ENCODE measurements at places on chromosomes 1 and 21.

DNA sequence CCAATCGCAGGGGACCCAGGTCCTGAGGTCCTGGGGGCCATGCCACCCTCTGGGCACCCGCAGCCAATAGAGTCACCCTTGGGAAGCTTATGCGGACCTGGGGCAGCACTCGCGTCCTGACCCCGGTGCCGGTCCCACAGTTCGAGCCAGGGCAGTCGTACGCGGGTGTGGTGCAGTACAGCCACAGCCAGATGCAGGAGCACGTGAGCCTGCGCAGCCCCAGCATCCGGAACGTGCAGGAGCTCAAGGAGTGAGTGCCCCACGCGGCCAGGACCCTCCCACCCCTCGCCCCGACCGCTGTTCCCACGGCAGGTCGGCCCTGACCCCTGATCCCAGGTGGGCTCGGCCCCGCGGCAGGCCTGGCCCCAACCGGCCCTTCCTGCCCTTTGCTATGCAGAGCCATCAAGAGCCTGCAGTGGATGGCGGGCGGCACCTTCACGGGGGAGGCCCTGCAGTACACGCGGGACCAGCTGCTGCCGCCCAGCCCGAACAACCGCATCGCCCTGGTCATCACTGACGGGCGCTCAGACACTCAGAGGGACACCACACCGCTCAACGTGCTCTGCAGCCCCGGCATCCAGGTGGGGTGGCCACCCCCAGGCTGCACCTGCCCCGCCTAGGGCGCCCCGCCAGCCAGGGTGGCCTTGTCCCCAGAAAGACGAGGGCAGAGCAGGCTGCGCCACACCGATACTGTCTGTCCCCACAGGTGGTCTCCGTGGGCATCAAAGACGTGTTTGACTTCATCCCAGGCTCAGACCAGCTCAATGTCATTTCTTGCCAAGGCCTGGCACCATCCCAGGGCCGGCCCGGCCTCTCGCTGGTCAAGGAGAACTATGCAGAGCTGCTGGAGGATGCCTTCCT lies 20.5 kb downstream of the COL6A1 start:
- DNase-seq, result no peak

GRCh38 chr1:156838972-156839371 lies 19.9 kb downstream of the INSRR start:
- DNase-seq, result no peak

- DNase-seq, result no peak
Measured at GRCh38 chr21:39315603-39316445, 2.4 kb upstream of the BRWD1 start.

DNA sequence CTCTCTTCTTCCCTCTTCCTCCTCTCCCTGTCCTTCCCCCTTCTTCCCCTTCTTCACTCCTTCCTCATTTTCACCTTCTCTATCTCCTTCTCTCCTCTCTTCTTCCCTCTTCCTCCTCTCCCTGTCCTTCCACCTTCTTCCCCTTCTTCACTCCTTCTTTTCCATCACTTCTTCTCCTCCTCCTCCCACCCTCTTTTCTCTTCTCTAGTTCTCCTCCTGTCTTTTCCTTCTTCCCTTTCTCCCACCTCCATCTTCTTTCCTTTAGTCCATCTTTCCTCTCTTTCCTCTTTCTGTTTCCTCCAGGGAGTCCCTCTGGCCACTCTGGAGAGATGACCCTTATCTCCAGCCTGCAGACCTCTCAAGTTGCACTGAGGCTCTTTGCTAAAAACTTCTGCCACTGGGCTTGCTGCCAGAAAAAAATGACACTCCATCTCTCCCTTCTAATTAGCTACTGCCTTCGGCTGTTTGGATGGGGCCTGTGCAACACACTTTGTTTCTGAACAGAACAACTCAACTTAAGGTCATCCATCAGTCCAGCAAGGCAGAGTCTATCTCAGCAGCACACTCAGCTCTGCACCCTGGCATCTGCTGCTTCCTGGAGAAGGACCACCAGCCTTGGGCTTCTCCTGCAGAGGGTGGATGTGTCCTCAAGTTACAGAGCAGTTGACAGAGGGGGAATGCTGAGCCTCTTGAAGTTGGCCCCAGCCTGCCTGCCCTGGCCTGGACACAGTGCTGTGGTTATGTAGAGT lies 538.8 kb downstream of the MATN1 start:
- DNase-seq, result no peak

DNA sequence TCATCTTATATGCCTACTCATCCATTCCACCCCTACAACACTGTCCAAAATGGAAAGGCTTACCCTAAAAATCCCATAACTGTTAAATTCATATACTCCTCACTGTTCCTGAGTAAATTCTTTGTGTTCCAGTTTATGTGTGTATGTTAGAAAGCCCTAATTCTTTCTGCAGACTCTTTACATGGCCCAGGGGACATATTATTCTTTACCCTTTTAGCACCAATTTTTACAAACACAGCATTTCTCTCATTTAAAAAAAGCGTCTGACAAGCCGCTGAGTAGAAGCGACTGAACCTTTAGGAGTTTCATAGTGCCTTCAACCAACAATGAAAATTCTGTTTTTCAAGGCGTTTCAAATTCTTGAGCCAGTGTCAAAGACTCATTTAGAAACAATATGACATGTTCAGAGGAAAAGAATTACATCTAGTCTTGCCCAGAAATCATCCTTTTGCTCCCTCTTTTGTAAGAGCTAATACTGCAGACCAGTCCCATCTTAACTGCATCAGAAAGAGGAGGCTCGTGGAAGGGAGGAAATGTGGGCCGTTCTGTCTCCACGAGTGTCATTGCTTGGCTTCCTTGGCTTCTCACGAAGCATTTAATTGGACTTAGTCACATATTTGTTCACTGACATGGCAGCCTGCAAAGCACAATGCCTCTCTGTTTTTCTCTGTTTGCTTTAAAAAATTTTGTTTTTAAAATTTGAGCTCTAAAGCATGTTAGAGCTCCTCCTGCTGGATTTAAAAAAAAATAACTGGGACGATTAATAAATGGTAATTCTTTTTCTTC lies 21.3 kb upstream of the C1orf105 start:
- peak; percentile 88 for DNase-seq

DNA sequence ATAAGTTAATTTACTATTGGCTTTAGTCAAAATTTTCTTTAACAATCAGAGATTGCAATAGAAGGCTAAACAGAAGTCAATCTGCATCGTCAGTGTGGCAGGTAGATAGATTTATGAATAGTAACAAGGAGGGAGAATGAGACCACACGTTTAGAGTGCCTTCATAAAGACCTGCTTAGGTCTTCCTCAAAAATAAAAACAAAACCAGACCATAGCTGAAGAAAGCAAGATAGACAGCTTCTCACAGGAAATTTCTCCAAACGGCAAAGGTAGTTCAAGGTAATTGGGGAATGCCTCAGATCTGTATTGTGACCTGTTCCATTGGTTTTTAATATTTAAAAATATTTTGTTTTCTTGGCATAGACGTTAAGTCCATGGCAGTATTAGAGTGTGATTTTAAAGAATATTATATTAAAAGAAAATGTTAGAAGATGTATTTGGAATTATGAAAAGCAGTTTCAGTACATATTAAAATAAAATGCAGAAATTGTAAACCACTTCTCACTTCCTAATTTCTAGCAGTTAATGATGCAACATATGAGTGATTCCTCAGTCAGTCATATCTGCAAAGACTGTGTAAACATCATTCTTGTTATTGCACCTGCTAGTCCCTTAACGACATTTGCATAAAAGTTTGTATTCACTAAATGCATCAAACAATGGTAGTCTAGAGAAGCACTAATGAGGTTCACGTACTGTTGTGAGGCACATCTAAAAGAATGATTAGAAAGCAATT lies 278.0 kb downstream of the HLX start:
- DNase-seq, result no peak

DNA sequence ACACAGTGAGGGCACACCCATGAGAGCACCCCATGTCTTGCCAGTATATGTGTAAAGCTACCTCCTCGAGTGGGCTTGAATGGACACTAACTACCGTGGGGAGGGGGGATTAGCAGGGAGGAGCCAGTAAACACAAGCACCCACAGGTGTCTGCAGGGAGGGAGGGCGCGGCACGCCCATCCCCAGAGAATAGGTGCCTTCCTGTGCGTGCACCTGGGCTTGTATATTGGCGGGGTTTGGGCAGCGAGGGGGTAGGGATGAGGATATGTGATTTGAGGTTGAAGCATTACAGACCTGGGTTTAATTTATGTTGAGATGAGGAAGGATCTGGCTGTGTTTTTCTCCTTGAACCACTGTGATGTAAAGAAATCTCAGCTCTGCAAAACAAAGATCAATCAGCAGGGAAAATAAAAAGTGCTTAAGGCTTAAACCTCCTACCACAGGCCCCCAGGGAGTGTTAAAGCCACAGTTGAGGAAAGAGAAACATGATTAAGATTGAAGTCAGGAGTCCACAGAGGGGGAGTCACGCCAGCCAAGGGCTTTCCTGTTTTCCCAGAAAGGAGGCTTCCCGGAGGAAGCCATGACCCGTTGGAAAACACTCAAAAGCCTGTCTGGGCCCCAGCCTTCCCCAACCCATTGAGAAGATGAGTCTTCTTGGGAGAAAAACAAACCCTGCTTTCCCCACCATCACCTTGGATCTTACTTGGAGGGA lies 80.0 kb downstream of the CAMK2N1 start:
- peak; percentile 35 for DNase-seq

DNA sequence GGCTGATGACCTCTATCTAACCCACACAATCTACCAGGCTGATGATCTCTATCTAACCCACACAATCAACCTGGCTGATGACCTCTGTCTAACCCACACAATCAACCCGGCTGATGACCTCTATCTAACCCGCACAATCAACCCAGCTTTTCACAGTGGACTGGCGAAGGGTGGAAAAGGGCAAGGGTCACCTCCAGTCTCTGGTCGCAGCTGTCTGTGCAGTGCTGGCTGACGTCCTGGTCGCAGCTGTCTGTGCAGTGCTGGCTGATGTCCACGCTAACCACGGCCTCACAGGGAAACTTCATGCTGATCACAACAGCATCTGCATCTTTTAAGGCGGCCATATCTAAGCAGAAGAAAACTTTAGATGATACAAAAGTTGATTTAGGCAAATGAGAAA lies 12.2 kb upstream of the CCDC27 start:
- no peak for DNase-seq

DNA sequence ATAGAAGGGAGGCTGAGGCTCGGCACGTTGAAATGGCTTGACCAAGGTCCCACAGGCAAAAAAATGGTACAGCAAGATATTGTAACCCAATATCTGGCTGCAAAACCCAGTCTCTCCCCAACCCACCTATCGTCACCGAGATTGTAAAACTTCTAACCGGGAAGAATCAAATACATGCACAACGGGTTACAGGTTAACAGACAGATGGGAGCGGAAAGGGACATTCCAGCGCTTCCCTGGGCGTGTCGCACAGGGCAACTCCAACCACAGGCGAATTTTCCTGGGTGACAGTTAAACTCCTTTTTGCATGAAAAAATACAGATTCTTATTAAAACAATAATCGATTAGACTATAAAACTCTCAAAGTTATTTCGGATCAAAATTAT lies 31.8 kb upstream of the JUN start:
- peak; percentile 72 for DNase-seq

DNA sequence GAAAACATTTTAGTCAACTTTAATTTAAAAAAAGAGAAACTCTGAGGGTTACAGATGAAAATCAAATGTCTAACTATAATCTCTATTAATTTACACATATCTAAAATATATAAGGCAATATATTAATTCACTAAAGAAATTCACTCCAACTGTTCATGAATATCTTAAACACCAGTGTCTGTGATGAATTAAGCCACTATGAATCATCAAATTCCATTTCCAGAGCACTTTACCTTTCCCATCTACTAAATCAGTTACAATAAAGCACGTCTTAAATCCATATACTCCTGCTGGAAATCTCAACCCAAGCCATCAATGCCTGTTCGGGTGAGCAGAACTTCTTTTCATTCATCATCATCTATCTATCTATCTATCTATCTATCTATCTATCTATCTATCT lies 4.3 kb downstream of the TAF5L start:
- DNase-seq, result peak; percentile 16

- no peak for DNase-seq
Measured at GRCh38 chr1:114154146-114154962, 685 bp upstream of the SYT6 start.

GRCh38 chr1:178684111-178684510 lies 40.9 kb upstream of the RALGPS2 start:
- peak; percentile 59 for DNase-seq

- DNase-seq, result no peak
Measured at GRCh38 chr1:22884806-22885530, 87.7 kb downstream of the LACTBL1 start.

GRCh38 chr1:229047840-229048620 lies 222.9 kb upstream of the RAB4A start:
- DNase-seq, result no peak

DNA sequence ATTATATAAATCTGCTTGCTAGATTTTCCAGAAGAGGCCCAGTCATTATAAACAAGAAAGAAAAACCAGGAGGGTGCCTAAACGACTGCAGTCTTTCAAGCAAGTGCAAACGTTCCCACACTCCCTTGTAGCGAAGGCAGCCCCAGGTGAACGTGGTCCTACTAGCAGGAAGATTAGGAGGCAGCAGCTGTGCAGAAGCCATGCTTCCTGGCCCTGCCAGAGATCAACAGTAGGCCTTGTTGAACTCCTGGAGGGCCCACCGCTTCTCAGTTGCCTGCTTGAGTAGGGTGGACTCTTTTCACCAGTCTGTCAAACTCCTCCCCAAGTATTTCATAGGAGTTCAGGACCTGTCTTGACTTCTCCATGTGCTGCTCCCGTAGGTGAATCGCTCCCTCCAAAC lies 163.0 kb upstream of the GORAB start:
- no peak for DNase-seq

- no peak for DNase-seq
Measured at GRCh38 chr1:157770442-157771043, 6.4 kb downstream of the FCRL2 start.

DNA sequence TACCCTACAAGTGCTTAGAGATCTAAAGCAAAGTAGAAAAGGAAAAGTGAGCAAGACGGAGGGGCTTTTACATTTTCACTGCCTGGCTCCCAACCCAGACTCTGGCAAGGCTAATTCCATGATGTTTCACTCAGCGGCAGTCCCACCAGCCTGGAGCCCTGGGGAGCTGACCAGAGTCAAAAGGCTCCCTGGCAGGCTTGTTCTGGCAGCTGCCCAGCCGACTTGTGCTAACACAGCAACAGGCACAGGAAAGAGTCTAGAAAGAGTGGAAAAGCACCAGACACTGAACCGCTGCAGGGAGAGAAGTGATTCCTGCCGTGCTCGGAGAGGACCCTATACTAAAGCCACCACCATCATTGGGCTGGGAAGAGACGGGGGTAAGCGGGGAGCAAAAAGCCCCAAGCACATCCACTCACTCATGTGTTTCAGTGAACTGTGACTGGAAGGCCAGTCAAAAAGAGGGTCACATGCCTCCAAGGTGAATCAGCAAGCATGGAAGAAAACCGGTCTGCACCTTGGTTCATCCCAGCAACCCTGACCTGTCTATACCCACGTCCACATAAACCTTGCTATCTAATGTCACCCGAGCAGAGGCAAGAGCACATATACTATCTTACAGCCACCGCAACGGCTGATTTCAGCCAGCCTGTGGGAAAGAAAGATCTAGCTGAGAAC lies 8.0 kb downstream of the SMIM12 start:
- peak; percentile 54 for DNase-seq

- no peak for DNase-seq
Measured at GRCh38 chr1:30642391-30643120, 80.8 kb downstream of the MATN1 start.
